ENCODE measurements at places on chromosomes 11 and 22.

- DNase-seq = no peak
Measured at GRCh38 chr11:11981840-11982239, 26.6 kb downstream of the DKK3 start.

DNA sequence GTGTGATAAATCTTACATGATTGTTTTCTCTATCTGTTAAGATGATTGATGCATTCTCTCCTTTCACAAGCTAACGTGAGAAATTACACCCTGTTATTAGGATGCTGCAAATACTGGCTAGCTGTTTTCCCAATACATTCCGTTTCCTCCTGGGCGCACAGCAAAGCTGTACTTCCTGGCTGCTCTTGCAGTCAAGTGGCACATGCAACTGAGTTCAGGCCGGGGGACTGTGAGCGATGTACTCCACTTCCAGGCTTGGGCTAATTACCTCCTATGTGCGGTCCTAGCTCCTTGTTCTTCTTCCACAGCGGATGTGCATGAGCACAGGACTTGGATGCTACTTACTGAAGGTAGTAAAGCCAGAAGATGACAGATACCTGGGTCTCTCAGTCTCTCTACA lies 234.9 kb upstream of the SESN3 start:
- no peak for DNase-seq

DNA sequence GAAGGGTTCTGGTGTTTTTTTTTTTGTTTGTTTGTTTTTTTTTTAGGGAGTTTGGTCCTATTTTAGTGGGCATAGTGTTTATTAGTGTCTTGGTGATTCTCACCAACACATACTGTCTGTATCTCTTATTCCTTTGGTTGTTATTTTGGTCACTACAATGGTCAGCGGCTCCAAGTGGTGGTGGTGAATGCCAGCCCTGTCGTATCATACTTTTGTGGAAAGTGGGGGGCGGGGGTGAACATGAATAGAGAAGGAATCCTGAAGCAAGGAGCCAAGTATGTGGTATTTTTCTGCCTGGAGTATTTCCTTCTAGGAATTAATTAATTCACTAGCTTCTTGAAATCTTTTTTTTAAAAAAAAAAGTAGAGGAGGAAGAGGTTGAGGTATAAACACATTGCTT lies 79.6 kb downstream of the GRK3 start:
- DNase-seq = no peak

- DNase-seq = no peak
Measured at GRCh38 chr11:14255238-14255534, 103.8 kb downstream of the RRAS2 start.

DNA sequence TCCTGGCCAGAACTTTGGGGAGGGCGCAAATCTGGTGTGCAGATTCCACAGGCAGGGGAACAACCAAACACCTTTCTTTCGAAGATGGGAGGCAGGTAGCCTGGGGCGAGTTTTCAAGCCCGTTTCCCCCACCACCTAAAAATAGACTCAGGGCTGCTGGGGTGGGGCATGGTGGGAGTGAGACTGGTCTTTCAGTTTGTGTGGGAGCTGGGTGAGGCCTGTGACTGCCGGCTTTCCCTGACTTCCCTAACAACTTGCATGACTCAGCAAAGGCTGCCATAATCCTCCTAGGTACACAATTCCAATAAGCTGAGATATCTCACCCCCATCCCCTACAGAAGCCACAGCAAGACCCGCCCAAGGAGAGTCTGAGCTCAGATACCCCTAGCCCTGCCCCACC lies 4.3 kb upstream of the OR5B12 start:
- DNase-seq = no peak

GRCh38 chr11:1532014-1532586 lies 40.0 kb downstream of the DUSP8 start:
- no peak for DNase-seq

DNA sequence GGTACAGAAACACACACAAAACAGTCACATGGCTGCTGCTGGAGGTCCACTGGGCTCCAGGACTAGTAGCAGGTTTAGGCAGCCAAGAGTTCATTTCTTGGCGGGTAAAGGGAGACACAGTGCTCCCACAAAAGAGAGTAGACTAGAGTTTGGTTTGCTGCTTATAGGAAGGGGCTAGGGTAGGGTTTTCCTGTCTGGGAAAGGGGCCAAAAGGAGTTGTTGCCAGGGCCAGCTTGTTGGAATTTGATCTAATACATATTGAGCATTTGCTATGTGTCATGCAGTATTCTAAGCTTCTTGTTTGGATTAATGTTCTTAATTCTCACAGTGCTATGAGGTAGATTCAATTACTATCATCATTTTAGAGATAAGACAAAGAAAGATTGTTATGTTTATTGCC lies 195.1 kb upstream of the PLET1 start:
- no peak for DNase-seq

GRCh38 chr11:46669711-46670139 lies 30.7 kb downstream of the ARHGAP1 start:
- no peak for DNase-seq

DNA sequence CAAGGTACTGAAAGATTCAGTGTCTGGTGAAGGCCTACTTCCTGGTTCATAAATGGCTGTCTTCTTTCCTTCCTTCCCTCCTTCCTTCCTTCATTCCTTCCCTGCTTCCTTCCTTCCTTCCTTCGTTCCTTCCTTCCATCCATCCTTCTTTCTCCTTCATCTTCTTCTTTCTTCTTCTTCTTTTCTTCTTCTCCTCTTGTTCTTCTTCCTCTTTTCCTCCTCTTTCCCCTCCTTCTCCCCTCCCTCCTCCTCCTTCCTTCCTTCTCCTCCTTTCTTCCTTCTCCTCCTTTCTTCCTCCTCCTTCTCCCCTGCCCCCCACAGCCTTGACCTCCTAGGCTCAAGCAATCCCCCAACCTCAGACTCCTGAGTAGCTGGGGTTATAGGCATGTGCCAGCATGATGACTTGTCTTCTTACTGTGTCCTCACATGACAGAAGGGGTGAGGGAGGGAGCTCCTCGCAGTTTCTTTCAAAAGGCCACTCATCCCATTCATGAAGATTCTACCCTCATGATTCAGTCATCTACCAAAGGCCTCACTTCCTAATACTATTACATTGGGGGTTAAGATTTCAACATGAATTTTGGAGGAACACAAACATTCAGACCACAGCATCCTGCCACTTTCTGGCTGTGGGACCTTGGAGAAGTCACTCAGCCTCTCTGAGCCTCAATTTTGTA lies 22.6 kb upstream of the CCDC134 start:
- no peak for DNase-seq

GRCh38 chr11:78940500-78941225 lies 366.0 kb upstream of the NARS2 start:
- DNase-seq = no peak

DNA sequence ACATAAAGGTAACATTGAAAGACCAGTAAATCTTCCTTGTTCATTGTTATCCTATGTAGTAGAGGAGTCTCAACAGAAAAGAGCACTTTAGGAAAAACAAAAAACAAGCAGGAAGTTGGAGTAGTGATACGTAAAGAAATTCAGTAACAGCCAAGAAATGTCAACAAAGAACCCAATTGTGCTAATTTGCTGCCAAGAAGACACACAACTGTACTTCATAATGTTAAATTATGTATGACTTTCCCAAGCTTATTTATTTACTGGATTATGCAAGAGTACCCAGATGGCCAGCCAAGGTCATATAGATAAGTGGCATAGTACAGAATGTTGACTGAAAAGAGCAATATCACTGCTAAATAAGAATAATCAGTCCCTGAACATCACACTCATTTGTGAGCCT lies 264.7 kb upstream of the CCDC179 start:
- DNase-seq = no peak

- no peak for DNase-seq
Measured at GRCh38 chr11:126992065-126992803, 8.3 kb downstream of the KIRREL3 start.

- no peak for DNase-seq
Measured at GRCh38 chr22:33601062-33601461, 319.2 kb downstream of the LARGE1 start.

DNA sequence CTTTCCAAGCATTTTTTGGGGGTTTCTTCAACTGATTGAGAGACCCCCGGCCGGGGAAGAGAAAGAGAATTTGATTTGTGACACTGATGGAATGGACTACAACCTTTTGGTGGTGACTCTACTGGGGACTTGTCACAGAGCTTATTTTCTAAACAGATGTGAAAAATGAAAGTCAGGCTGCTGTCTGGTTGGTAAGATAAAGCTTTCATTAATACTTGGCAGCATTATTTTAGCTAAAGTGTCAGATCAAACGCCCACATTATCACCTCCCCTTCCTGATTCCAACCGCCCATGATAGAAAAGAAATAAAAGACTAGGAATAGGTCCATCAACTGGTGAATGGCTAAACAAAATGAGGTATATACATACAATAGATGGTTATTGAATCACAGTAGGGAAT lies 45.6 kb upstream of the EHF start:
- no peak for DNase-seq

DNA sequence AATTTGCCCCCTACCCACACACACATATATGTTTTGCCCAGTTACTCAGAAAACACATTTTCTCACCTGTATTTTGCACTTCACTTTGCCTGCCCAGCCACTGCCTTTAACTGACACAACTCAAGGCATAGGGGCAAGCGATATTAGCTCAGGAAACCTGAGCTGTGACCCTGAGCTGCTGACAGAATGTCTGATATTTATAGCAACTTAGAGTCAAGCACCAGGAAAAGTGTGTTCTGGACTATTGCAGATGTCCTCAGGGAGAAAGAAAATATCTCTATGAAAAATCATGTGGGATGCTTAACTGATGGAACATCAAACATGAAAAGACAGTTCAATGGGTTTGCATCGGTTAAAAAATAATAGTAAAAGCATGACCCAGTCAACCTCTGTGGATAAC lies 63.9 kb upstream of the SLC35C1 start:
- DNase-seq = no peak

GRCh38 chr11:33694346-33695050 lies 6.1 kb downstream of the C11orf91 start:
- DNase-seq = no peak

DNA sequence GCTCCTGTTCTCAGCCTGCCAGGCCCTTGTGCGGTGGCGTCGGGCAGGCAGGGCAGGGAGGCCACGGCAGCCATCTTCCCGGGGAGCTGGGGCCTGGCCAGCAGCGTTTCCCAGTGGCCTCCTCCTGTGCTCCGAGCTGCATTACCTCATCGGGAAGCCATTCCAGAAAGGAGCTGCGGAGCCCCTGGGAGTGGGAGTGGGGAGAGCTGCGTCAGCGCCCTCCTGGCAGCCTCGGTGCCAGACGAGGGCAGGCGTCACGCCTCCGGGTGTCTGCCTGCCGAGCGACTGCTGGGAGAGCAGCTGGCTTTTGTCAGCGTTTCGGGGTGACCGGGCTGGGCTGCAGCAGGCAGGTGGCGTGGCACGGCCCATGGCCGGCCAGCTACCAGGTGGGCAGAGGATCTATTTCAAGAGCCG lies 30.9 kb upstream of the WNT7B start:
- no peak for DNase-seq

DNA sequence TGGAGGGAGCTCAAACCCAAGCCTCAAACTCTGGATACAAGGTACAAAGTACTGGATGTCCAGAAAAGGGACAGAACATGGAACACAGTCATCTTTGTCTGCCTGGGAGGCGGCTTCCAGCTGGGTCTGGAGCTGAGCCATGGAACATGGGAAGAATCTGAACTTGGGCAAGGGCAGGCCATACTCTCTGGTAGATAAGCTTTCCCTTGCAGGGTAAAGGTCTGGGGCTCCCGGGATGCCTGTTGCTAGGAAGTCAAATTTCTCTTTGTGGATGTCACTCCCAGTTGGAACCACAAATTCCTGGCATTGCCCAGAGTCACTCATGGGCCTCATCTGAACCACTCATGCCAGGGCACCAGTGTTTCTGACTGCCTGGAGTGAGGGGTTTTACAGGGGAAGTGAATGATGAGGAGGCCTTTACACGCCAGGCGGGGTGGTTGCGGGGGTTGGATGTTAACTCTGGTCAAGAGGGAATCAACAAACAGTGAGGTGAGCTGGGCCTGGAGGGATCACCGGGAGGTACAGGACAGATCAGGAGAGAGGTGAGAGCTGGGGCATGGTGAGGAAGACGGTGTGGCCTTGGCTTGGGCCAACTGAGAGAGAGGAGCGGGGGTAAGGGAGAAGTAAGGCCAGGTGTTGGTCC lies 5.7 kb downstream of the FTH1 start:
- DNase-seq = no peak

DNA sequence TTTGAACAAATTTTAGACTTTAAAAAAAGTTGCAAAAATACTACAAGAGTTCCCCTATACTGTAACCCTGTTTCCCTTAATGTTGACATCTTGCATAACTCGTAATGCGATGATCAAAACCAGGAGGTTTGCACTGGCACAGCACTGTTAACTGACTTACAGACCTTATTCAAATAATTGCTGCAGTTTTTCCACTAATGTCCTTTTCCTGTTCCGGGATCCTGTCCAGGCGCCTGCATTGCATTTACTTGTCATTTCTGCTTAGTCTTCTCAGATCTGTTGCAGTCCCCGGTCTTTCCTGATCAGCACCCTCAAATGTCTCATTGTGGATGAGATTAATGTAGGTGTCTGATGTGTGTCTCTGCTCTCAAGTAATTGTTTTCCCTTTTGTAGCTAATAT lies 32.0 kb downstream of the APLP2 start:
- DNase-seq = no peak

DNA sequence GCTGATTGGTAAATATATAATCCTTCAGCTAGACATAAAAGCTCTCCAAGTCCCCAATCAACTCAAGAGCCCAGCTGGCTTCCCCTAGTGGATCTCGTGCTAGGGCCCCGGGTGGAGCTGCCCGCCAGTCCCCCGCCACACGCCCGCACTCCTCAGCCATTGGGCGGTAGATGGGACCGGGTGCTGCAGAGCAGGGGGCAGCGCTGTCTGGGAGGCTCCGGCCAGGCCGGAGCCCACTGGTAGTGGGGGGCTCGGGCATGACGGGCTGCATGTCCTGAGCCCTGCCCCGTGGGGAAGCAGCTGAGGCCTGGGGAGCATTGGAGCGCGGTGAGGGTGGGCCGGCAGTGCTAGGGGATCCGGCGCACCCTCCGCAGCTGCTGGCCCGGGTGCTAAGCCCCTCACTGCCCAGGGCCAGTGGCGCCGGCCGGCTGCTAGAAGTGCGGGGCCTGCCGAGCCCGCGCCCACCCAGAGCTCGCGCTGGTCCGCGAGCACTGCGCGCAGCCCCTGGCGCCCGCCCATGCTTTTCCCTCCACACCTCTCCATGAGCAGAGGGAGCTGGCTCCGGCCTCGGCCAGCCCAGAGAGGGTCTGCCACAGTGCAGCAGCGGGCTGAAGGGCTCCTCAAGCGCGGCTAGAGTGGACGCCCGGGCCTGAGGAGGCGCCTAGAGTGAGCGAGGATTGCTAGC lies 1680.6 kb upstream of the RAG2 start:
- DNase-seq = no peak

GRCh38 chr22:47474895-47475294 lies 712.4 kb downstream of the TBC1D22A start:
- no peak for DNase-seq

- DNase-seq = no peak
Measured at GRCh38 chr11:33674035-33674814, 26.4 kb downstream of the C11orf91 start.

GRCh38 chr11:23919455-23919854 lies 577.4 kb upstream of the LUZP2 start:
- DNase-seq = no peak

DNA sequence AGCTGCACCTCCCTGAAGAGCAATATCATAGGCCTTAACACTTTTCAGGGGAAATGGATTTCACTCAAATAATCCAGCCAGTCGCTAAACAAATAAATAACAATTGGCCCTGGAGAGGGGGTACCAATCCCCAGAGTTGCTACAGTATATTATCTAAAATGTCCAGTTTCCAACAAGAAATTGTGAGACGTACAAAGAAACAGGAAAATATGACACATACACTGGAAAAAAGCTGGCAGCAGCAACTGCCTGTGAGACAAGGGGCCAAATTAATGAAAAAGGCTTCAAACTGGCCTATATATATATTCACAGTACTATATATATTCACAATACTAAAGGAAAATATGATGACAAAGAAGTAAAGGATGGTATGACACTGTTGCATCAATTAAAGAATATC lies 4.0 kb downstream of the NF2 start:
- no peak for DNase-seq
